Activated T-helper 2 cell treated with anti-CD3 and anti-CD28 coated beads, Interferon-gamma antibody, Interleukin-2, Interleukin-4, amounts not matched to agents 10 μg/mL and 5 μg/mL and 100 μg/mL, durations not matched to agents 14 hours and 24 hours and 36 hours (primary cell): ENCODE measurements at places on chromosomes 12 and 14. TPM values are rescaled to one million over a fixed set of nuclear protein-coding genes. Genes with fewer than 3 reads are reported as not detected.

The SLCO1B1 gene
- total RNA-seq, result not detected in 2 replicates

GRCh38 chr12:11431486-11431885 lies 36.1 kb upstream of the PRB2 start:
- DNase-seq, result no peak

GRCh38 chr12:66648033-66648735 lies 30.7 kb downstream of the GRIP1 start:
- DNase-seq, result no peak

- no peak for DNase-seq
These were observed 27.0 kb upstream of the RCOR1 start for GRCh38 chr14:102565331-102565887.
